ENCODE measurements at places on chromosomes 6 and 20. TPM values are rescaled to one million over a fixed set of nuclear protein-coding genes. Genes with fewer than 3 reads are reported as not detected.

The PDE10A gene
- total RNA-seq, result 2.9 TPM

GRCh38 chr20:9454791-9455190 is 59.6 kb upstream of the LAMP5 start:
- no peak for DNase-seq

The JPH2 gene
- 187 TPM for total RNA-seq

GRCh38 chr6:170076466-170077165 is 214.3 kb downstream of the DLL1 start:
- DNase-seq, result no peak

GRCh38 chr6:13500915-13501314 is 13.5 kb upstream of the GFOD1 start:
- DNase-seq, result no peak

The UBD gene
- total RNA-seq, result not detected

DNA sequence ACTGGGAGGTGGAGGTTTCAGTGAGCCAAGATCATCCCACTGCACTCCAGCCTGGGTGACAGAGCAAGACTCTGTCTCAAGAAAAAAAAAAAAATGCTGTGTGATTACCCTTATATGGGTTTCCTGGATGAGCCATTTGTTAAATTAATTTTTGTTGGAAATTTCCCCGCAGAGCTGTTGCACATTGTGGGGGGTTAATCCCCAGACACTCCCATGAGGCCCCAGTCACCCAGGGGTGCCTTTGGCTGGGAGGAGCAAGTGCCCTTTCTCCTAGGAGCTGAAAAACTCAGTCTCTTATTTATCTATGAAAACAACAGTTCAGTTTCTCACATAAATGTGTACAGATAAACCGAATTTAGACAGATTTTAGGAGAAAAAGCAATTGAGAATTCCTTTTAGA is 4.7 kb upstream of the DEFB132 start:
- DNase-seq, result no peak

The HDGFL1 gene
- total RNA-seq, result not detected

- no peak for DNase-seq
Measured at GRCh38 chr6:72850469-72850868, 228.6 kb downstream of the KCNQ5 start.

GRCh38 chr6:28589957-28590349 is 64.3 kb downstream of the GPX5 start:
- DNase-seq, result no peak

The ZBTB9 gene
- total RNA-seq, result 2.7 TPM

DNA sequence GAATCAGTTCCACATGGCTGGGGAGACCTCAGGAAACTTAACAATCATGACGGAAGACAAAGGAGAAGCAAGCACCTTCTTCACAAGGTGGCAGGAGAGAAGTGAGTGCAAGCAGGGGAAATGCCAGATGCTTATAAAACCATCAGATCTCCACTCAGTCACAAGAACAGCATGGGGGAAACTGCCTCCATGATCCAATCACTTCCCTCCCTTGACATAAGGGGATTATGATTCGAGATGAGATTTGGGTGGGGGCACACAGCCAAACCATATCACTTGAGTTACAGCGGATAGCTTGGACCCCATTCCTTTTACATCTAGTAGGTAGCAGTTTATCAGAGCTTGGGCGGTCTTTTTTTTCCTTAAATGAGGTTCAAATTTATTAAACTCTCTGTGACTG is 19.1 kb downstream of the AFDN start:
- DNase-seq, result no peak

All from esophagus muscularis mucosa (tissue), 4 donors.